ENCODE measurements at places on chromosomes 11 and 22.

- DNase-seq = no peak
Measured at GRCh38 chr11:101583251-101584128, at the start of gene TRPC6. TRPC6 (minus strand) TSS chr11:101584007; CDS start chr11:101583503, 504 bp downstream.

- no peak for DNase-seq
Measured at GRCh38 chr11:105004021-105004420, 18.9 kb downstream of the CASP5 start.

DNA sequence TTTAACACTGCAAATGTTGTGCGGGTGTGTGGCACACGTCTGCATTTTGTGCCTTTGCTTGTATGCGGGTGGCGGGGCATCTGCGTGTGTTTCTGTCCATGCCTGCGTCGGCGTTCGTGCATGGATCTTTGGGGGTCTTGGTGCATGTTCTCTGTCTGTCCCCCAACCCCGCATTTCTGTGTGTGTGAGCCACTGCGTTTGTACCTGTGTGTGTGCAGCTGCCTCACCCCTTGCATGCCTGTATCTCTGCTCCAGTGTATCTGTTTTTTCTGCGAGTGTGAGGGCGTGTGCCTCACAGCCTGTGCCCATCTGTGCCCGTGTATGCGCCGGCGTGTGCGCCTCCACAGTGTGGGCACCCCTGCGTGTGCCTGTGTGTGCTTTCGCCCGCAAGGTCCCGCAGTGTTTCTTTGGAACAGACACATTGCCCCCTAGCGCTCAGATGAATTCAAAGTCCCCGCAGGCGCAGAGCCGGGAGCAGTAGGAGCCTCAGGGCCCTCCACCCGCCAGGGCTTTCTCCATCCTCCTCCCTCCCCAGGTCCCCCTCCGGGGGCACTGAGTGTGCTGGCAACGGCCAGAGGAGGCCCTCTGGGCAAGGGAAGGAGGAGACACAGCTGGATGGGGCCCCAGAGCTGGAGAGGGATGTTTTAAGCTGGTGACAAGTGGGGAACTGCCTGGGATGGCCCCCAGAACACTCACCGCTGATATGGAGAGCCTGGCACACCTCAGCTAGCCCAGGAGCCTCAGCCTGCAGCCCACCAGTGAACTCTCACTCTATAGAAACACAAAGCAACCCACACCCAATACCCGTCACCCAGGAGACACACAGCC lies 3.1 kb upstream of the MN1 start:
- DNase-seq = peak; percentile 60

GRCh38 chr11:65126624-65127274 lies 4.6 kb downstream of the MRPL49 start:
- DNase-seq = no peak

DNA sequence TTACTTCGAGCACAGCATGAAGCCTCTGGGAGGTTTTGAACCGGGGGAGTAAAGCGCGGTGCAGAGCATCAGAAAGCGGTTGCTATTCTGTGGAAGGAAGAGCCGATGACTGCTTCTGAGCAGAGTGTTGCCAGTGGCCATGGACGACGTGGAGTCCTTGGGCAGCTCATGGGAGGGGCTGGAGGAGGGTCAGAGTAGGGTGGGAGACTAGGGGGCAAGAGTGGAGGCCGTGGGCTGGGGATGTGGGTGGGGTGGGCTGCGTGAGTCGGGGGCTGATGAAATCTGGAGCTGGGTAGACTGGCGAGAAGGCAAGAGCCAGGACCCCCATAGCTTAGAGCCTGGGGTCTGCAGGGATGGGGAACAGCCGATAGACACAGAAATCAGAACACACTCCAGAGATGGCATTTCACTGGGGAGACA lies 40.2 kb downstream of the TBC1D22A start:
- DNase-seq = no peak

DNA sequence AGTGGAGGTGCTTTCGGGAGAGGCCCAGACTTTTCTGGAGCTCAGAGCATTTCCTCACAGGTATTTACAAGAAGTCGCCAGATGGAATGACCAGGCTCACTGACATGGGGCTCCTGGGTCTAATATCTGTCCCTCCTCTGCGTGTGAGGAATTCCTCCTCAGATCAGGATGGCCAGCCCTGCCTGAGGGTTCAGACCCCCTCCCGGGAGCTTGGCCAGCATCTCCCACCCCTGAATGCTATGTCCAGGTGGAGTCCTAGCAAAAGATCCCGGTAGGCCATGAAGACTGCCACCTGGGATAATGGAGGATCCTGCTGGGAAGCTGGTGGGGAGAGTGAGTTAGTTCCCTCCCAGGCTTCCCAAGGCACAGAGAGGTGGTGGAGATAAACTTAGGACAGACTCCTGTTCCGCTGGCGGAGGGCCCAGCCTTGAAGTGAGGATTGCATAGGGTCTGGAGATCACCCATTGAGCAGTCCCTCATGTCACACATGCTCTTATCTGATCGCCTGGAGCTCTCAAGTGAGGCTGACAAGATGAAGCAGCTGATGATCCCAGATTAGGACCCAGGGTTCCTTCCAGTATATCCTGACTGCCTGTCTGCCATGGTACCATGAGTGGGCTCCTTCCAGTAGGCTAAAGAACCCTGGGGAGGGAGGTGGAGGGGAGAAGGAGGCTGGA lies 5.7 kb downstream of the OAF start:
- DNase-seq = no peak

- peak; percentile 7 for DNase-seq
Measured at GRCh38 chr11:3222003-3222855, 3.6 kb upstream of the MRGPRG start.

- no peak for DNase-seq
Measured at GRCh38 chr11:65792456-65792855, 5.6 kb downstream of the OVOL1 start.

DNA sequence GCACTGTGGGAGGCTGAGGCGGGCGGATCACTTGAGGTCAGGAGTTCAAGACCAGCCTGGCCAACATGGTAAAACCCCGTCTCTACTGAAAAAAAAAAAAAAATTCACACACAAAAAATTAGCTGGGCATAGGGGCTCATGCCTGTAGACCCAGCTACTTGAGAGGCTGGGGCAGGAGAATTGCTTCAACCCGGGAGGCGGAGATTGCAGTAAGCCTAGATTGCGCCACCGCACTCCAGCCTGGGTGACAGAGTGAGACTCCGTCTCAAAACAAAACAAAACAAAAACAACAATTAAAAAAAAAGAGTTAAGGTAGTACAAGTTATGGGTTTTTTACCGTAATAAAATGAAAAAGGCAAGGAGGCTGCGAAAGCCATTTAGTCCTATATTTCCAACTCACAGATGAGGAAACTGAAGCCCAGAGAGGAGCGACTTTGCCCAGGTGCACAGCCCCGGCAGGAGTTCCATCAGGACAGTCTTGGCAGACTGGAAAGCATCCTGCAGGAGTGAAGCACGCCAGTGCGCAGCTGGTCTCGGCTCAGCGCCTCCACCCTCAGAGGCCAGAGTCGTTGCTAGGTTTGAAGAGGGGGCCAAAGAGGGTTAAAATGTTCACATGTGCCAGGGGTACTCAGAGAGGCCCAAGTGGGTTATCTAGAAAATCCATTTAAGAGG lies 3.8 kb upstream of the FADS3 start:
- no peak for DNase-seq
